Stimulated activated CD8-positive, alpha-beta memory T cell treated with anti-CD3 and anti-CD28 coated beads, Interleukin-4, amount 100 ng/mL, for 1 hour (primary cell): ENCODE measurements at places on chromosomes 13 and 19.

- DNase-seq, result no peak
These were observed 7.8 kb upstream of the CLC start for GRCh38 chr19:39745643-39746042.

DNA sequence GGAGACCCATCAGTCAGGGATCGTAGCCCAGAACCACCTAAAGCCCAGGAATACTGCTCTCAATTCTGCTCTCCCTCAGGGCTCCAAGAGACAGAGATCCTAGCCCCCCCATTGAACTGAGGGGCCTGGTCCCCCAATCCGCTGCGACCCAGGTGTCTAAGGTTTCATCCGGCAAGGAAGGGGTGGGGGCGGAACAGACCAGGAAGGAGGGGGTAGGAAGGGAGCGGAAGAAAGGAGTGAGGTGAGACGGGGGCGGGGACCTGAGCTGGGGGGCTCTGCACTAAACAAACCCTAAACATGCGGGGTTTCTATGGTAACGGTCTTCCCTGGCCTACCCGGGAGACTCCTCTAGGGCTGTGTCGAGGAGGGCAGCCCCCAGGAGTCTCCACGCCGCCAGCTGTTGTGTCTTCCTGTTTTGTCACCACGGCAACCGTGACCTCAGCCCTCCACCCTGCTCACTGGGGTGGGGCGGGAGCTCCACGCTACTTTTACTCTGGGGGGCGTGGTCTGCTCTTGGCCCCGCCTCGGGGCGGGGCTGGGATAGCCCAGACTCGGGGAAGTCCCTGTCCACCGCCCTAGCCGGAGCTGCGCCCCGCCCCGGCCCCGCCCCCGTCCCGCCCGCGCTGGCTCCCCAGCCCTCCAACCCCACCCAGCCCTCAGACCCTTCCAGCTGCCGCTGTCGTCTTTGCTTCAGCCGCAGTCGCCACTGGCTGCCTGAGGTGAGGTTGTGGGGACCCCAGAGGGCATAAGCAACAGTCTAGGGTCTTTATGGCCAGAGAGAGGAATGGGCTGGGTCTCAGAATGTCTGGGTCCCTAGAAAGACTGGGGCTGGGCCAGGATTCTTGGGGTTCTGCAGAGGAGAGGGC lies at the start of gene MYADM:
Gene MYADM, plus strand, starts transcription at position 659 of the 866 bp plus-strand sequence. CDS start 5,647 bp downstream, outside the sequence.
- DNase-seq, result peak; percentile 99

DNA sequence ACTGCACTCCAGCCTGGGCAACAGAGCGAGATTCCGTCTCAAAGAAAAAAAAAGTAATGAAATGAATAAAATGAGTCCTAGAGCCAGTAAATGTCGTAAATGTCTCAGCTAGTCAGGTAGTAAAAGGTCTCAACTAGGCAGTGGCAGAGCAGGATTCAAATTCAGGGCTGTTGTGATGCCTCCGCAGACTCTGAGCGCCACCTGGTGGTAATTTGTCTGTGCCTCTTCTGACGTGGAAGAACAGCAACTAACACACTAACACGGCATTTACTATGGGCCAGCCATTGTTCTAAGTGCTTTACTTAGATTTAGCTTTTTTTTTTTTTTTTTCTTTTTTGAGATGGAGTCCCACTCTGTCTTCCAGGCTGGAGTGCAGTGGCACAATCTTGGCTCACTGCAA lies 30.2 kb downstream of the CYP2F1 start:
- DNase-seq, result peak; percentile 80

DNA sequence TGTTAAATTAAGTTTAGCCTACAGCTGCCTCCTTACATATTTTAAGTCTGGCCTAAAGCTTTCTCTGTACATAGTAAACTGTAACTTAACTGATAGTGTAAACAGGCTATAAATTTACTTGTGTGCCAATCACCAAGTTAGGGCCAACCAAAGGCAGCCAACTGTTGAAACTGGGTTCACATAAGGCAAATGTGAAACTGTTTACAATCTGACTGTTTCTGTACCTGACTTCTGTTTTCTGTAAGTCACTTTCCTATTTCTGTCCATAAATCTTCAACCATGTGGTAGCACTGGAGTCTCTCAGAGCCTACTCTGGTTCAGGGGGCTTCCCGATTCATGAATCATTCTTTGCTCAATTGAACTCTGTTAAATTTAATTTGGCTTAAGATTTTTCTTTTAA lies 103.1 kb downstream of the RAP2A start:
- no peak for DNase-seq

GRCh38 chr19:18194181-18194530 lies 1.1 kb downstream of the MPV17L2 start:
- DNase-seq, result no peak

DNA sequence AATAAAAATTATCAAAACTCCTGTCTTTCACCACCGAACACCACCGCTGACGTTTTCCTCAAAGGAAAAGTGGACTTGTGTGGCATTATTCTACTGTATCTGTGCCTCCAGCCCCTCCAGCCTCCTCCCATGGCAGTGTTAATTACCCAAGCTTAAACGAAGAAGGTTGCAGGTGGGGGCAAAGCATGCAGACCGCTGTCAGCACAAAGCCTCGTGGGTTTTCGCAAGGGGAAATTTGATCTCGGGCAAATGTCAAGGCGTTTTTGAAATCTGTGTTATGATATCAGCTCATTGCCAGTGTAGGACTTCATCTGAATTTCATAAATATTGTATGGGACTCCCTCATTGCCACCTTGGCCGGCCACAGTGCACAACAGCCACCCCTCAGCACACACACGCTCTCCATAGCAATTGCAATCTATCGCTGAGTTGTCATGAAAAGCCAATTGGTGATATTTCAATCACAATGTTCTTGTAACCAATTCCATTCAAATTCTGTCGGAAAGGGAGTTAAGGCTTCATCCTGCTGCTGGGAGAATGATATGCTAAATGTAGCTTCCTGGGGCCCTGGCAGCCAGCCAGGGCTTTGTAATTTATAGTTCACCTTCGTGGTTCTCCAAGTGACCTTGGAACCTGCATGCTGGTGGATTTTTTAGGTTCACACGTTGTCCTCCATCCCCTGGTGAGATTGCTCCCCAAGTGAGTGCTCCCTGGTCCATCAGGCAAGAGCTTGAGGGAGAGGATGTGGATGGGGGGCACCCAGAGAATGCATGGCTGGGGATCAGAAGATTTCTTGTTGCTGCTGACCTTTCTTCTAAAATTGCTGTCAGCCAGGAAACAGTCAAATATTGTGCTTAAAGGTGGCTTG lies 16.6 kb downstream of the CHST8 start:
- DNase-seq, result no peak

- DNase-seq, result no peak
These were observed 1266.2 kb downstream of the SLITRK5 start for GRCh38 chr13:88937384-88937783.

DNA sequence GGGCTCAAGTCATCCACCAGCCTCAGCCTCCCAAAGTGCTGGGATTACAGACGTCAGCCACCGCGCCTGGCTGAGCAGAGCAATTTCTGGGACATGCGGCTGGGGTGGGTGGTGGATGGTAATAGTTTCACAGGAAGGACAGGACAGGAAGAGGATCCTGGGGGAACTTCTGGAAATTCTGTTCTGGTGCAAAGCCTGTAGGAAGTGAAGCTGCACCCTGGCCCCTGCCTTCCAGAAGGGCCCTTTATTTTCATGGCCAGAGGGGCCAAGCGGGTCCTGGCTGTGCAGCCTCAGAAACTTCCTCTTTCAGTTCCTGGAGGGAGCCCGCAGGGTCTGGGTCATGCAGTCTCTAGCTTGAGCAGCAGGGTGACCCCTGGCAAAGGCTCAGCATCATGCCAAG lies 15.7 kb downstream of the FEM1A start:
- DNase-seq, result no peak

DNA sequence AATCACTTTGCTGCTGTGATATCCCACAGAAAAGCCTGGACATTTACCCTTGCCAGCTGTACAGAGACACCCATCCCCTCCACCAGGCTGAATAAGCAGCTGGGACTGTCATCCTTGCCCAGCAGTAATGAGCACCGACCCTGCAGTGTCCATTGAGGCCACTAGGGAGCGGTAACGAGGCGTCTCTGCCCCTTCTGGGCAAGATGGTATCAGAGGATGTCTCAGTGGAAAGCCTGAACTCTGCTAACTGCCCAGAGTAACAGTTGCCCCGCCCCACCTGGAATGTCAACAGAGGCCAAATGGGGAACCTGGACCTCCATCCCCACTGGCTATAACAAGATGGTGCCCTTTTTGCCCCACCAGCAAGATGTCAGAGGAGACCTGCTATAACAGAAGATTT lies 22.8 kb upstream of the CEACAM20 start:
- DNase-seq, result no peak
